Aortic smooth muscle cell (primary cell): ENCODE measurements at places on chromosomes 13 and 19. TPM values are rescaled to one million over a fixed set of nuclear protein-coding genes. Genes with fewer than 3 reads are reported as not detected.

Gene ITGBL1
- total RNA-seq = 457 and 634 TPM in 2 replicates

Gene HSPH1
- total RNA-seq = 27.6 and 39.9 TPM in 2 replicates

Gene MUC16
- not detected in 2 replicates for total RNA-seq

Gene SPTBN4
- total RNA-seq = 2.4 and 2.8 TPM in 2 replicates
